ENCODE measurements at places on chromosomes 7 and 10.

DNA sequence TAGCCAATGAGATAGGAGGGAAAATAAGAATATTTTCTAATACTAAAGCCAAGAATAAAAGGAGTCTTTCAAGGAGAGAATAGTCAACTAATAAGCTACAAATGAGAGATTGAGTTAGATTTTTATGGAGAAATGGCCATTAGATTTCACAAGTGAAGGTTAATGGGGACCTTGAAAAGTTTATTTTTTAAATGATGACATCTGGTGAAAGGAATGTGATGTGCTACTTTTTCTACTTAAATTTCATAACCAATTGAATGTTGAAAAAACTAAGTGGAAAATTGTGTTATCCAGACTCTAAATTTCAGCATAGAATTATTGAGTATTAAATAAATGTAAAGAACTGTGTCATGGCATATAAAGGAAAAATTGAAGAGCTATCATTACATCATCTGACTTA, 125.7 kb downstream of the TSPAN12 start:
- DNase-seq = no peak

DNA sequence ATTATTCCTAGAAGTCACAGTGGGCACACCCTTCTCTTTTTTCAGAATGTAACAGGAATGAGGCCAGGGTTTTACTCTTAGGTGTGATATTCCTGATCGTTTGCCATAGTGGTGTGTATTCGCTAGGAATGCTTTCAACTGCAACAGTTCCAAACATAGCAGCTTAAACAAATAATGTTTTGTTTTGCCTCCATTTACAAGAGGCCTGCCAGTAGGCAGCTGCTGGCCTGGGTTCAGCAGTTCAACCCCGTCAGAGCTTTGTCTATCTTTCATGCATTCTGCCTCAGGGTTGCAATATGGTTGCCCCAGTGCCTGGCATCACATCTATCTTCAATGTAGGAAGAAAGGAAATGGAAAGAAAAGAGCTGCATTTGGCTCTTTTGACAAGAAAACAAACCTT, 21.7 kb upstream of the RET start:
- no peak for DNase-seq

GRCh38 chr7:123864012-123864411, 19.0 kb downstream of the HYAL4 start:
- DNase-seq = no peak

- no peak for DNase-seq
Observed at GRCh38 chr10:76440426-76440825, 1009.0 kb downstream of the LRMDA start.

- no peak for DNase-seq
Observed at GRCh38 chr10:89516149-89516832, 19.1 kb downstream of the SLC16A12 start.

- DNase-seq = no peak
Observed at GRCh38 chr7:140541513-140542227, 62.4 kb upstream of the MKRN1 start.

GRCh38 chr7:42745357-42746059, 166.4 kb downstream of the C7orf25 start:
- DNase-seq = no peak

- DNase-seq = no peak
Observed at GRCh38 chr7:47028284-47028683, 553.6 kb downstream of the TNS3 start.

DNA sequence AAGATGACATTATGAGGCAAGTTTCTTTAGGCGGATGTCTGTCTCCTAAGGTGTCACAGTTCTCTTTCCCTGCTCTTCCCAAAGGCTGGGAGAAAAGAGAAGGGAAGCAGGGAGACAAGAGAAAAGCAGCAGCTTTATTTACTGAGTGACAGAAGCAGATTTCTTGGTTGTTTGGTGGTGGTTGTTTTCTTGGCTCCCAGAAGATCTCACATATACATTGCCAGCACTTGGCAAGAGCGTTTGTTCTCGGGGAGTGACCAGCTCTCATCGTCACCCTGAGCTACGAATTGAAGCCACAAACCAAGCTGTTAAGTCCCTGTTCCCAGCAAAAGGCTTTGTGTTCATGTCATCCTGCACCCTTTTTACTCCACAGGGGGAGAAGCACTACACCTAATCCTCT, 11.4 kb downstream of the CDHR3 start:
- no peak for DNase-seq

DNA sequence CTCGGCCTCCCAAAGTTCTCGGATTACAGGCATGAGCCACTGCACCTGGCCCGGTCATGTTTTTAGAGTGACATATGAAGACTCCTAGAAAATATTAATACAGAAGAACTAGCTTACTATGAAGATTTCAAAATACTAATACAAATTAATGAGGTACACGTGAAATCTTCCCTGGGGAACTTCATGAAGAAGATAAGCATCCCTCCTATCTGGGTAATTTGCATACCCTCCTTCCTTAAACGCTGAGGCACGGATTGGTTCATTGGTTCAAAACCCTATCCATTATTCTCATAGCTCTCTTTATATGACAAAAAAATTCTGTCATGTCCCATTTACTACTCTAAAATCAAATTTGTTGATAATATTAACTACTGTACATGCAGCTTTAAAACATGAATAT, 224.8 kb upstream of the KLF14 start:
- no peak for DNase-seq

- no peak for DNase-seq
Observed at GRCh38 chr7:30886608-30887011, 25.0 kb upstream of the AQP1 start.

DNA sequence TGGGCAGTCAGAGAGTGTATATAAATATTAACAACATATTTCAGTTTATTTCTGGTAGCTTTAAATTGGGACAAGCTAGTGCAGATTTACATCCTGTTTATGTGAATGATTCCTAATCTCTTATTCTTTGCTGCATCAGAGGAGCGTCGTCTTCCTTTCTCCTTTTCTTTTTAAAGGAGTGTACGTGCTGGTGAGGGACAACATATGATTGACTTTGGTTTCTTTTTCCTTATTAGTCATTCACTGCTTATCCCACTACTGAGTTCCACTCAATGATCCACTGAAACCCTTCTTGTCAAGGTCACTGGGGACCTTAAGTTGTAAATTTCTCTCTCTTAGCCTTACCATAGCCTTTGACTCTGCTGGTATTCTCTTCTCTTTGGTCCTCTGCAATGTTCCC, 116.3 kb downstream of the EXOC4 start:
- DNase-seq = no peak

- DNase-seq = no peak
Observed at GRCh38 chr7:68488341-68489060, 1109.8 kb upstream of the AUTS2 start.

DNA sequence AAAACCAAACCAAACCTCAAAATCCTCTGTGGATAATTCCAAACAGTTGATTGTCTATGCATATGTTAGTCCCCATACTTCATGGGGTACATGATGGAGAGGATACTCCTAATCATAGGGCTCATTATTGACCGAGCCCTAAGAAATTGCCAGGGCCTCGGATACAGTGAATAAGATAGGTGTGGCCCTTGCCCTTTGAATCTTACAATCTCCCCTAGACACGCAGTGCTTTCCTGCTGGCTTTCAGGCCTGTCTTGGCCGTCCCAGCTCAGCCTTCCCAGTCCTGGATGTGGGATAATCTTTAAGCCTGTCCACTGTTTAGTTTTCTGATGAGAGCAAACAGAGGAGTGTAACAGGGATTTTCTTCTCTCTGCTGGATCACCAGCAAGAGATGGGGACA, 161.8 kb downstream of the TMEM178B start:
- no peak for DNase-seq

GRCh38 chr10:14356921-14357320, 26.2 kb upstream of the FRMD4A start:
- DNase-seq = no peak

DNA sequence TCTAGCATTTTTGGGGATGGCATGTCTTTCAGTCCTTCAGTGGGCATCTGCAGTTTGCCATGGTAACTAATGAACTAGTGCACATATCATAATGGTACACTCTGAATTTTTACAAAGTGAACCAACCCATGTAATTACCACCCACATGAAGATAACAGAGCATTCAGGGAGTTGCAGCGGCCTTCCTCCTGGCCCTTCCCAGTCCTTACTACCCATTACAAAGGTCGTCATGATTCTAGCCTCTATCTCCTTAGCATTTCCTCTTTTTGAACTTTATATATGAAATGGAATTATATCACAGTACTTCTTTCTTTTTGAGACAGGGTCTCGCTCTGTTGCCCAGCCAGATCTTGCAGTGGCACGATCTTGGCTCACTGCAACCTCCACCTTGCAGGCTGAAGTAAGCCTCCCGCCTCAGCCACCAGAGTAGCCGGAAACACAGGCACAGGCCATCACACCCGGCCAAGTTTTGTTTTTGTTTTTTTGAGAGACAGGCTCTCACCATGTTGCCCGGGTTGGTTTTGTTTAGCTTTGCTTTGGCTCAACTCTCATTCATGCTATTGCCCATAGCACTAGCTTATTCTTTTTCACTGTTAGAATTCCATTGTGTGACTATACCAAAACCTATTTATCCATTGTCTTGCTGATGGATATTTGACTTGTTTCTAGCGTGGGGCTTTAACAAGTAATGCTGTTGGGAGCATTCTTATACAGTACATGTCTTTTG, 79.2 kb downstream of the APBB1IP start:
- DNase-seq = no peak

DNA sequence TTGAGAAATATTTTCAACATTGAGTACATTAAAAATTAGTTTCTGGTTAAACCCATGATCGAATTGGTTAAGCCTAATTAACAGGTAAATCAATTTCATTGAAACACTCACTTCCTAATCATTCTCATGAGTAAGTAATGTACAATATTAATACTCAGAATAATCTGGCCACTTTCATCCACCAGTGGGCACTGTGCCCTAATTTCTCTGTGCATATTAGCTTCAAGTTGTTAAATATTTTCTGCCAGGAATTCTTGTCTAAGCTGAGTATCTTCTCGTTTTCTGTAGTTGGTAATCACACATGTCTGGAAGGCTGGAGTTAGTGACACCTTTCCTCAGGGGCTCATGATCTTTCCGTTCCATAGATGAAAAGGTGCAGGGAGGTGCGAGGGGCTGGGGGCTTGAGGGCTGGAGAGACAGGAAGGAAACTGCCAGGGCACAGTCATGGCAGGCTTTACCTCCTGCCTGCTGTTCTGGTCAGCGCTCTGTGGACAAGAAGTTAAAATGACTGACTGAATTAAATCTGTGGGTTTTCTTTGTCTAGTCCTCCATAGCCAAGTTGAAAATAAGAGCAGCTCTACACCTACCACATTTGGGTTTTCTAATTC, 71.9 kb downstream of the WIPF3 start:
- no peak for DNase-seq
